ENCODE measurements at places on chromosomes 4 and X.

GRCh38 chr4:1983053-1983845, 25.5 kb downstream of the NELFA start:
- no peak for DNase-seq

DNA sequence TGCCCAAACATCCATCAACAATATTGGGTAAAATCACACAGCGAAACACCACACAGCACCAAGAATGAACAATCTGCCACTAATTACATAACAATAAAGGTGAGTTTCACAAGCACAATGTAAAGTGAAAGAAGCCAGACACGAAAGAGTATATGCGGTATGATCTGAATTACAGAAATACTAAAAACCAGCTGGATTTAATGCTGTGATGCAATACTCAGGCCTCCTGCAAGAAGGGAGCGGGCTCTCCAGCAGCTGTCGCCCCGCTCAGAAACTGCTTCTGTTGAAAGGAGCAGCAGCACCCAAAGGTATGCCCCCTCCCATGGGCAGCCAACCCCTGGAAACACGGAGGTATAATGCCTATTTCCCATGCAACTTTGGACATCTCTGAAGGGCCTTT, 77.0 kb downstream of the PAPSS1 start:
- no peak for DNase-seq

DNA sequence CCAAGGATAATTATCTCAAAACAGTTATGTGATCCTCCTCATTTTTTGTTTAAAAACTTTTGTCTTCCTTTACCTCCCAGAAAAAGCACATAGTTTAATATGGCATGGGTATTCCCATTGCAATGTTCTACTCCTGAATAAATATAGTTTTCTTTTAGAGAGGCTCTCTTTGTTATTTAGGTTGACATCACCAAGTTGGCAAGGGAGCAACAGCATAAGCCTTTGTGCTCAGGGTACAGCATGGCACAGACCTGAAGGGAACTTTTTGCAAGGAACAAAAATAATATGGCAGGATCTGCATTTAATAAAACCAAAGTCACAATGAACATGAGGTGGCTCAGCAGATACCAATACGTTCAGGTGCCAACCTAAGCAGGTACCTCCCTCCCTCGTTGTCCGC, 47.1 kb upstream of the NPY2R start:
- no peak for DNase-seq

DNA sequence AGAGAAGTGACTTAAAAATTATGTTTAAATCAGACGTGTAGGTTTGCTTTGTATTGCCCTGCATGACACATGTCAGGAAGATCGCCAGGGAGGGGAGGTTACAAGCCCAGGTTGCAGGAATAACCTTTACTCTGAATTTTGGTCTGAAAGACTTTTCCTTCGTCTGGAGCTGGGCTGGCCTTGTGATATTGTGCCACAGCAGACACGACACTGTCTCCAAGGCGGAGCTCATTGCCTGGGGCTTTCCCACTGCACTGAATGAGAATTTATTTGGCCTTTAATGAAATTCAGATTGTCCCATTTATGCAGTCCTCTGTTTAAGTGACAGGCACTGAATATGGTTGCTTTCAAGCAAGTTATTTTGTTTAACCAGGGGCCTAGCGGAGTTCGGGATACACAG, 45.1 kb downstream of the RHOH start:
- no peak for DNase-seq

DNA sequence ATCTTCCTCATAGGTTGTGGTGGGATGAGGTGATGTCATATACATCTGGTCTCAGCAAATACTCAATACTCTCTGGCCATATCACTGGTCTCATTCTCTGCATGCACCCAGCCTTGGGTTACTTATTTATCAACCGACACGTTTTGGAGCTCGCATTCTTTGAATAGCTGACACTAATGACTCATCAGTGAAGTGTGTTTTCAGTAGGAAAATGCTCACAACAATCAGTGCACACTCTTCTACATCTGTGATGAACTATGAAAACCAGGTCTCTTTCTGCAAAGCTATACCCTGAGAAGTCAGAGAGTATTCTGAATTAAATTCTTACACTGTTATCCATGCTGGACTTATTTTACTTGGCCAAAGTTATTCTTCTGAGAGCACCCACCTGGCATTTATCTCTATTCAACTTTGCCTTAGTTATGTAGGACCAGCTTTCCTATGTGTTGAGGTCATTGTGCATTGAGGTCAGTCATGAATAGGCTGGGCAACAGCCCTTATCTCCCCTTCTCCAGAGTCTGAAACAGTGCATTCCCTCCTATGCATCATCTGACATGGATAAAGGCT, 58.7 kb upstream of the DHX15 start:
- no peak for DNase-seq

GRCh38 chr4:76257824-76258223, 6.3 kb downstream of the FAM47E start:
- no peak for DNase-seq

DNA sequence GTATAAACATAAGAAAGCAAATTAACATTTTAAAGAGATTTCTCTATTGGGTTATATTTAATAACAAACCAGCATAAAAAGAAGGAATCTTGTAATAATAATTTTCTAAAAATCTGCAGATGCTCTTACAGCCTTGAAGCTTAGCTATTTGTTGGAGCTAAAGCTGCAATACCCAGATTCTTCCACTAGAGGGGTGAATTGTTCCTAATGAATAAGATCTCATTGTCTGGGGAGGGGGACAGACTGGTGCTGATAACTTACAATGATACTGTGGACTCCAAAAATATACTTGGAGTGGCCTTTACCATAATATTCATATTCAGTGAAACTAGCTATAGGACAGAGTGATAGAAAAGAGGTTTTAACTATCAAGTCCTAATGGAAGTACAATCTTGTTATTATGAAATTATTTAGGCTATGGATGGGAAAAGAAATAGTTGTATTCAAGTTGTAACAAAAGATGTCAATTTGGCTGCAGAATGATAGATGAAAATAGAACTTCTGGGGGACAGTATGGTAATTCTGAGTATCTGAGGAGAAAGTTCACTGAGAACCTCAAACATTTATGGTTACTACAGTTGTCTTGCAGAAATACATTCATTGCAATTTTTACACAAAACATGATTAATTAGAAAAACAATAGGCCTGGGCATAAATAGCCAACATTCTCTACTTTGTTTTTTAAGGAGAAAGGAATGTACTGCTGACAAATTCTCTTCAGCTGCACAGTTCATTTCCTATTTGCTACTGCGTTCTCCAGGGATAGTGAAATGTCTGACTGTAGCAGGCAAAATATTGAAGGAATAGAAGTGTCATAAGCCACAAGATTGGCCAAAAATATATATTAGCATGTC, 443.3 kb downstream of the GBA3 start:
- DNase-seq, result peak; percentile 27

DNA sequence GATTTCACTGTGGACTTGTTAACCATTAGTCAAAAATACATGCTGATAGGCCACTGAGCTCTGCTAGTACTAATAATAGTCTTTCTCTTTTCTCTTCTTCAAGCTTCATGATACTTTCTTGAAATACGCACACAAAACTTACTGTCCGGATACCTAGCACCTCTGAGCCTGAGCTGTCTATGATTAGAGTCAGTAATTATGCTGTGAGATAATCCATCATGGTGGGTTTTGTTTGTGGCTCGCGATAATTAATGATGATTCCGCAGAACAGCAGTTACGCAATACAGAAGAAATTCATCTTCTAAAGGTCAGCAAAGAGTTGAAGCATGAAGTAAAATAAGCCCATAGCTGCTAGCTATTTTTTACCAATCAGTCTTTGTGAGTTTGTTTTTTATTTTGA, 511.5 kb upstream of the GALNT7 start:
- no peak for DNase-seq

- DNase-seq, result peak; percentile 6
Measured at GRCh38 chrX:132631579-132632232, 142.9 kb upstream of the MBNL3 start.

DNA sequence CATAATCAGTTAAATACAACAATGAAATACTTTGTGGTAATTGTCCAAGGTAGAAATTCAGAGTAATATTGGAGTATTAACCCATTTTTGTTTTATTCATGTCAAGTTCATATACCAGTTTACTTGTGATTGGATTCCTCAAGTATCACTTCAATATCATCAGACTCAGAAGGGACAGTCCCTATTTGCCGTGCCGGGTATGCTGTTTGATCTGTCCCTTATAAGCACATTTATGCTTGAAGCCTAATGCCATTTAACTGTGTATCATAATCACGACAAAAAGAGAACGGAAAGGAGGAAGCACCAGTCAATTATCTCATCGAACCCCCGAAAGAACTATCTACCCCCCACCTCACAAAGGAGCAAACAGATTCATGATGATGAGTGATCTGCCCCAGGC, 171.0 kb upstream of the TBL1X start:
- no peak for DNase-seq

- no peak for DNase-seq
Measured at GRCh38 chrX:13304052-13304451, 15.8 kb downstream of the ATXN3L start.

DNA sequence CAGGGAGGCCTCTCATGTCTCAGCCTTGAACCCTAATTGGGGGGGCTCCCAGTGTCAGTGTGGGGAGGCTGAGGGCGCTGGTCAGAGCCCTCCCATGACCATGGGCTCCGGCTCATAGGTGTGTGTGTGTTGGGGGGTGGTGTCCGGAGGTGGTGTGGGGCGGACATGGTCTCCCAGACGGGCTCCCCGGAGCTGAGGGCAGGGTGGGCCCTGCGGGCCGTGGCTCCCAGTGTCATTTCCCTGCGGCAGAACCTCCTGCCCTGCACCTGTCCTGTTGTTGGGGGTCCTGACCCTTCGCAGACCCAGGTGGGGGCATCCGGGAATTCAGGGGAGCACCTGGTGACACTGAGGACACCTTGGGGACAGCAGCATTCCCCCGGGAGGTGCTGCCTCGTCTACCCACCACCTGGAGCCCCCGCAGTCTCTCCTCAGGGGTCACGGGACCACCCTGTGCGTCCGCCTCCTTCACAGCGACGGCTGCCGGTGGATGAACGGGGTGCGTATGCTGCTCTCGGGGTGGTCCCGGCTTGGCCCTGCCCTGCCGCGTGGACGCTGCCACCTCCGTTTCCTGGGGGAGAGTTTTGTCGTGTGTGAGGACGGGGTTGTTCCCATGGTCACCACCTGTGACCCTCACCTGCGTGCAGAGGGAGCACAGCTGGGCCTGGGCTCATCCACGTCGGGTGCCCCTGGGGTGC, 14.5 kb upstream of the GTPBP6 start:
- DNase-seq, result no peak

GRCh38 chrX:49901048-49901447, 21.3 kb upstream of the CLCN5 start:
- no peak for DNase-seq

DNA sequence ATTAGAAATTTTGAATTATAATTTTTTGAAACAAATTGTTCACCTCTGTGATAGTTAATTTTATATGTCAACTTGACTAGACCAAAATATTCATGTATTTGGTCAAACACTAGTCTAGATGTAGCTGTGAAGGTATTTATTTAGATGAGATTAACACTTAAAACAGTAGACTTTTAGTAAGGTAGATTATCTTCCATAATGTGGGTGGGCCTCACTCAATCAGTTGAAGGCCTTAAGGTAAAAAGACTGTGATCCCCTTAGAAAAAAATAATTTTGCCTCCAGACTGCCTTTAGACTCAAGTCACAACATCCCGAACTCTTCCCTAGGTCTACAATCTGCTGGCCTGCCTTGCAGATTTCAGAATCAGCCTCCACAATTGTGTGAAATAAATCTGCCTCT, 177.3 kb upstream of the PABPC5 start:
- DNase-seq, result no peak

DNA sequence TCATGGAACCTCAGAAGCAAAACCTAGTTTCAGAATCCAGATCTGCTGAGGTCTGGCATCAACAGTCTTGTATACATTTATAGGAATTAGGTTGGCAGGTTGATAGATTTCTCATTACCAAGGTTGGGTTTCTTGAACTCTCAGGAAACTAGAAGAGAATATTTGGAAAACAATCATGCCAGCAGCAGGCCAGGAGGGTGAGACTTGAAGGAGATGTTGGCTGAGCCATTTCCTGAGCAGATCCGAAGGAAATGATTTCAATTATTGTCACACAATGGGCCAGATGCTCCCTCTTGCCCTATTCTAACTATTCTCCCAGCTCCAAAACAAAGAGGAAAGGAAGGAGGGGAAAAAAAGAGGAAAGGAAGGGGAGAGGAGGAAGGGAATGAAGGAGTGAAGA, 45.2 kb downstream of the SHROOM4 start:
- no peak for DNase-seq

DNA sequence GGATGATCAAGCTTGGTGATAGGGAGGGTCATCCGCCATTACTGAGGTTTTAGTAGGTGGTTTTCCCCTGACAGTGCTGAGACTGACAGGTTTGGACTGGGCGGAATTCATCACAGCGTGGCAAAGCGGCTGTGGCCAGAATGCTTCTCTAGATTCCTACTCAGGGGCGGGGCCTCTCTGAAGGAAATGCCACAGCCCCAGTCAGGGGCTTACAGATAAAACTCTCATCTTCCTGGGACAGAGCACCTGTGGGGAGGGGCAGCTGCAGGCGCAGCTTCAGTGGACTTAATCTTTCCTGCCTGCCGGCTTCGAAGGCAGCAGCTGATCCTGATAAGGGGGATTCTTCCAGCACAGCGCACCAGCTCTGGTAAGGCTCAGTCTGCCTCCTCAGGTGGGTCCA, 316.7 kb downstream of the RPA4 start:
- DNase-seq, result no peak

DNA sequence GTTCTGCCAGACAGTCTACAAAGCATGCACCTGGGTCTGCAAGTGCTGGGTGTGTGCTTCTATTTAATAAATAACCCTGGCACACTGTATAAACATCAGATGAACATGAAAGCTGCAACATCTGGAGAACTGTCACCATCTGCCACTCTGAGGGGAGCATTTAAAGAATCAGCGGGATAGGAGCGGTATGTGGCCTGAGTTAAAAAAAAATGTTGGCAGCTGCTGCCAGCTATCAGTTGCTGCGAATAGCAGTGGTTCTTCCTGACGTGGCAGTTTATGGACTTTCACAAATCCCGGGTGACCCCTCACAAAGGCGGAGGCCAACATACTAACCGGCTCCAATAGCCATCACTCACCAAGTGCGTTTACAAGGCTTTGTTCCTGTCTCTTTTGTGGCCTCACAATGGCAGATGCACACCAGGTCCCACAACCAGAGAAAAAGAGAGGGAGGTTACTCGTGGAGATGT, 95.1 kb downstream of the RASL11B start:
- DNase-seq, result peak; percentile 52

DNA sequence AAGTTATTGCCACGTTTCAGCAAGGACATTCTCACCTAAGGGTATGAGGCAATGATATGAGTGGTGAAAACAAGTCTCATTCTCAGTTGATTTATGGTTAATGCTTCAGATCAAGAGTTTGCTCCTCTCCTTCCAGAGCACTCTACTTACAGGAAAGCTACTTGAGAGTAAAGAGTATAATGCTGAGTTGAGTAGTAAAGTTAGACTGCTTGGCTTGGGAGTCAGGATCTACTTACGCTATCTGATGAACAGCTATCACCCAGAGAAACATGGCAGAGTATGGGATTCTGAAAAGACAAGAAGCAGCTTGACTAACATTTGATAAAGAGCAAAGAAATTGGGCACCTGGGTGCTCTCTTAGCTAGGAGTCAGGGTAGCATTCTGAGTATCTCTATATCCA, 211.8 kb downstream of the GLUD2 start:
- no peak for DNase-seq

GRCh38 chr4:88102026-88102425, 56.4 kb downstream of the ABCG2 start:
- no peak for DNase-seq

Data from thymus (tissue), 14 donors.